ENCODE measurements at places on chromosomes 5 and 9. TPM values are rescaled to one million over a fixed set of nuclear protein-coding genes. Genes with fewer than 3 reads are reported as not detected.

DCTN3 gene
- total RNA-seq, result 121 TPM

ARL14EPL gene
- not detected for total RNA-seq

PCDHGA4 gene
- 5.8 TPM for total RNA-seq

ARHGEF37 gene
- total RNA-seq, result 23.0 TPM

GHR gene
- 20.7 TPM for total RNA-seq

ARHGEF39 gene
- 0.29 TPM for total RNA-seq

HNRNPA0 gene
- 18.4 TPM for total RNA-seq

C7 gene
- 636 TPM for total RNA-seq

BAAT gene
- not detected for total RNA-seq

CBY3 gene
- not detected for total RNA-seq

PDE6A gene
- 0.06 TPM for total RNA-seq

MARCOL gene
- total RNA-seq, result not detected

LVRN gene
- 0.18 TPM for total RNA-seq

GPR150 gene
- total RNA-seq, result not detected

KIF24 gene
- total RNA-seq, result 0.42 TPM

SPEF2 gene
- 1.9 TPM for total RNA-seq
